ENCODE measurements at places on chromosomes 16 and 17. TPM values are rescaled to one million over a fixed set of nuclear protein-coding genes. Genes with fewer than 3 reads are reported as not detected.

DNA sequence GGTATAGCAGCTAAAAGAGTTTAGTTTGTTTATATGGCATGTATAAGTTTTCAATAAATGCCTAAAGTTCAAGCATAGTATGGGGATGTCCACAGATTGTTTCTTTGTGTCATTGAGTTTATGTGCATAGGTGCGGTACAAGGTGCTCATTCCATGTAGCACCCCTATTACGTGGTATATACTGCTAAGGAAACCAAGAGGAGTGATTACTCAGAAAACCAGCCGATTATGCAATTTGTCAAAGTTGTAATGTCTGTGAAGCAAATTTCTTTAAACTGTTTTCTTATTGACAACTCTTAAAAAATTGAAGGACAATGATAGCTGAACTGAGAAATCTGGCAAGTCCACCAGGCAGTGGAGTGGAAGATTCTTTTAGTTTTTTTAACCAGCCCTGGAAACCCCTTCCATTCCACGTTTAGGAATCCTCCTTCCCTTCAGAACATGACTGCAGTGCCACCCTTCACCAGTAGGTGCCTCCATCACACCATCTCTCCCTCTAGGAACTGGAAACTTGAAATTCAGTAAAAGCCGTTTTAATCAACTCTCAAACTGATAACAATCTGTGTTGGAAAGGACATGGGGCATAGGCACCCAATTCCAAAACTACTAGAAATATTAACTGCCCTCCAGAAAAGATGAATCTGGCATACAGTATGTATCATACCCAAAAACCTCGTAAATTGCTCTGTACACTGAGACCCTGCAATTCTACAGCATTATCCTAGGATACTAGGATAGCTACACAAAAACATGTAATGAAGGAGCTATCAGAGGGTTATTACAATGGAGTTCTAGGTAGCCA, 43.5 kb downstream of the REXO5 start:
- DNase-seq: peak; percentile 16

- no peak for DNase-seq
Measured at GRCh38 chr17:55510986-55511721, at the start of gene SMIM36. Gene SMIM36 (minus strand): TSS chr17:55511452.

DNA sequence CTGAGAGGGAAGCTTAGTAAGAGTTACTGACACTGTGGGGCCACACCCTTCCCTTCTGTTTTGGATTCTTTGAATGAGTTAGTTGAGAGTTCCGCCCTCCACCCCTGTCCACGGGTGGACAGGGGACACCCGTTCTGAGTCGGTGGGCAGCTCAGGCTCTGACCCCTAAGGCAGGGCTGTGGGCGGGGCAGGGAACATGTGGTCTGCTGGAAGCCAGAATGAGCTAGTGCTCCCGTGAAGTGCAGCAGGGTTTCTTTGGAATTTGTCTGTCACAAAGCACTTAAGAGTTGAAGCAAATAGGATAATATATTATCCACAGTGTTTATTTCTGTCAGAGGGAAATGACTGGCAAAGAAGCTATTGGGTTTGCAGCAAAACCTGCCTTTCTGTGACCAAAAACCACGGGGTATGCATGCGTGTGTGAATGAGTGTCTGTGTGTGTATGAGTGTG, 90.1 kb downstream of the CLEC16A start:
- no peak for DNase-seq

- DNase-seq: no peak
Measured at GRCh38 chr16:29844575-29845331, 18.3 kb downstream of the CDIPT start.

DNA sequence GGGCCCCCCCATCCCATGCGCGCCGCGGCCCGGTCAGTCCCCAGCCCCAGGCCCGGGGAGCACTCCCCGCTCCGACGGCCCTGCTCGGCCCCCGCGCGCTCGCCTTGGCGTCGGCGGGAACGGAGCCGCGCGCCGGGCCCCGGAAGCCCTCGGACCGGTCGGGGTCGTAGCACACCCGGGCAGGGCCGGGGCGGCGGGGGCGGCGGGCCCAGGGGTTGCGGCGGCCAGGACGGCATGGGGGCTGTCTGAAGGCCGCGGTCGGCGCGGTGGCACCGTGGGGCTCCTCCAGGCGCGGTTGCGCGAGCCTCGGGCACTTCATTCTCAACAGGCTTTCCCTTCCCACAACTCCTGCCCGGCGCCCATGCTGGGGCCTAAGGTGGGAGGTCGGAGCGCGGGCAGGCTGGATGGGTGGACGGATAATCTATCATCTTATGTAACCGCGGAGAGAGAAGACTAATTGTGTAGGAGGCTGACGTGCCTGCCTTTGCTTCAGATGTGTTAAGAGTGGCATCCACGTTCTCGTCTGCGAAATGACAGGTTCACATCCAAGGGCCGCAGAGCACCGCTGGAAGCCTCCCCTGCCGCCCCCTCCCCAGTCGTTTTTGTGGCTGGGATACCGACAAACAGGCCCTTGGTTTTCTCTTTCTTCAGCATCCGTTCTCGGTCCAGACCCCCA, 708 bp downstream of the BAIAP2 start:
- DNase-seq: no peak

DNA sequence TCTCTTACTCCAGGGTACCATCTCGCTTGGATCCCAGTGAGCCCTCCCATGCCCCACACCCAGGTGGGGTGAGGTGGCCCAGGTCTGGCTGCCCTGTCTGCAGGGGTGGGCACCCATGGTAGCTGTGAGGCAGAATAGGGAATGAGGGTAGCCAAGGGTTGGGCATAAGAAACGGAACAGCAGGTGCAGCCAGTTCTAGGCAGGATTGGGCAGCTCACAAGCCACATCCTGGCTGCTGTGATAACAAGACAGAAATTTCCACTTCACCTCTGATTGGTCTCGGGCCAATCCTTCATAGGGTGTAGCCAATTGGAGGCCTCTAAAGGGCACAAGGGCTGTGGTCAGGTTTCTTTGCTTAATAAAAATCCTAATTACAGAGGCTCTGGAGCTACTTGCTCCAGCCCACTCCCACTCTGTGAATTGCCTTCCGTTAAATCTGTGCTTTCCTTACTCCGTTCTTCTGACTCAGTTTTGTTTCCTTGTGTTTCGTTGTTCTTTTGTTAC, 1.5 kb upstream of the ARHGDIG start:
- no peak for DNase-seq

DNA sequence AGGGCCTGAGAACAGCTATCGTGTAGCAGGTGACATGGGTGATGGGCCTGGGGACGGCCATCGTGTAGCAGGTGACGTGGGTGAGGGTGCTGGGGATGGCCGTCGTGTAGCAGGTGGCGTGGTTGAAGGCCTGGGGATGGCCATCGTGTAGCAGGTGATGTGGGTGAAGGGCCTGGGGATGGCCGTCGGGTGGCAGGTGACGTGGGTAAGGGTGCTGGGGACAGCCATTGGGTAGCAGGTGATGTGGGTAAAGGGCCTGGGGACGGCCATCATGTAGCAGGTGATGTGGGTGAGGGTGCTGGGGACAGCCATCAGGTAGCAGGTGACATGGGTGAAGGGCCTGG, 15.5 kb downstream of the TPSD1 start:
- DNase-seq: no peak

DNA sequence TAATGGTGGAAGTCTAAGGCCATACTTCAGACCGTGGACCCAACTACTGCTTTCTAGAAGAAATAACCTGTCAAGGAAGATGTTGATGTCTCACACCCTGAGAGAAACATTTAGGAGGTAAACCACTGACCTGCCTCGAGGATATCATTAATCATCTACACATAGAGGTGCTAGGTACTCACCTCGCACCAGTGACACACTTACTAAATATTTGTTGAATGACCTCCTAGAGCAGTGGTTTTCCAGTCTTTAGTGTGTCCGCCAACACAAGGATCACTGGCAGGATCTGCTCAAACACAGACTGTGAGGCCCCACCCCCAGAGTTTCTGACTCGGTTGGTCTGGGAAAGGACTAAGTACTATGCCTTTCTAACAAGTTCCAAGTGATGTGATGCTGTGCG, 197.4 kb upstream of the CACNG5 start:
- no peak for DNase-seq

DNA sequence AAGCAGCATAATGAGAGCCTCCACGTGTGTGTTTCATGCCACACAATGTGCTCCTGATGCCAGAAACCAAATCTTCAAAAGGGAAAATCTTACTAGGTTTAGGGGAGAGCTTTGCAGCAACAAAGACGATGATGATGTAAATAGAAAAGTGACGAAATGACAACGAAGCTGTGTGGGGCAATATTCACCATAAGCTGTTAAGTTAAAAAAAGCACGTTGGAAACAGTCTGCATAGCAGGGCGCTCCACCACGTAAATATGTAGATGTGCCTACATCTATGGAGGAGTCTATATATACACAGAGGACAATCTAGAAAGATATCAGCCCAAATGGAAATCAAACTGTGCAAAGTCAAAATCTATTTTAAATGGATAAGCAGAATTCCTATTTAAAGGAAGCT, 61.0 kb downstream of the RPH3AL start:
- DNase-seq: no peak

DNA sequence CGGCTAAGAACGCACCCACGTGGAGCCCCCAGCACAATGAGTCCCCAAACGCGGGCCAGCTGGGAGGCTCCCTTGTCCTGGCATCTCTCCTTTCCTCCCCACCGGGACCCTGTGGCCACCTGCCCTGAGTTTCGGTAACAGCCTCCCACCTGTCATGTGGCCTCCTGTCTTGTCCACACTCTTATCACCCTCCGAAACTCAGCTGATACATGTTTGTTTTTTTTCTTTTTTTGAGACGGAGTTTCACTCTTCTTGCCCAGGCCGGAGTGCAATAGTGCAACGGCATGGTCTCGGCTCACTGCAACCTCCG, 105.7 kb upstream of the CREBBP start:
- no peak for DNase-seq

DNA sequence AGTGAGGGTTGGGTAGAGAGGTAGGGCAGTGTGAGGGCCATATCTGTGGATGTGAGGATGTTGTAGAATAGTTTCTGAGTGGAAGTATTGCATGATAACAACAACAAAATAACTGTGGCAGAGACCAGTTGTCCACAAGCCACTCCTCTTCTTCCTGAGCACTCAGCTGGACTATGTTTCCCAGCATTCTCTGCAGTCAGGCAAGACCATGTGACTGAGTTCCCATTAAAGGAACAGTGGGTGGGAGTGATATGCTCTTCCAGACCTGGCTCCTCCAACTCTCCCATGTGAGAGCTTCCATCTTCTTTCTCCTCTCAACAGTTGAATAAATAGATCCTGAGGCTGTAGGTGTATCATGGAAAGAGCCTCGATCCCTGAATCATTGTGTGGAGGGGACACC, 272.4 kb downstream of the CBLN1 start:
- no peak for DNase-seq

DNA sequence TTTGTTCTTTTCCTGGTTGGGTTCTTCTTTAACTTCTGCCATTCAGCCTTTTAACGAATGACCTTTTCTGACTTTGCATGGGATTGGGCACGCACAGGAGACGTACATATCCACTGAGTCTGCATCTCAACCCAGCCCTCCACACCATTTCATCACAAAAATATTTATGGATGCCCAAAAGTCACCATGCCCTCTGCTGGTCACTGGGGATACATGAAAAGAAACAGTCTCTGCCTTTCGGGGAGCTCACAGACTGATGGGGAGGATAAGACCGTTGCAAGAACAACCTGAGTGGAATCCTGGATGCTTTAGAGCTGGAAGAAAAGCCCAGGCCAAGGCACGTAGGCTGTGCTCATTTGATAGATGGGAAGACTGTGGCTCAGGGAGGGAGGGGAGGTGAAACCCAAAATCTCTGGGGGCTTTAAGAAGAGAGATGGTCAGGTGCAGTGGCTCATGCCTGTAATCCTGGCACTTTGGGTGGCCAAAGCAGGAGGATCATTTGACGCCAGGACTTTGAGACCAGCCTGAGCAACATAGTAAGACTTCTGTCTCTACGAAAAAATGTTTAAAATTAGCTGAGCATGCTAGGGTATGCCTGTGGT, 7.9 kb upstream of the MT2A start:
- no peak for DNase-seq

GRCh38 chr16:11992586-11993524, 16.3 kb downstream of the SNX29 start:
- no peak for DNase-seq

- DNase-seq: no peak
Measured at GRCh38 chr16:1311738-1312466, 2.5 kb downstream of the UBE2I start.

GRCh38 chr17:80960797-80961452, 30.7 kb upstream of the CHMP6 start:
- no peak for DNase-seq

GRCh38 chr16:25051406-25052150, 36.4 kb upstream of the ARHGAP17 start:
- DNase-seq: no peak

GRCh38 chr17:7559320-7560171, 996 bp downstream of the TNFSF13 start:
- no peak for DNase-seq

DNA sequence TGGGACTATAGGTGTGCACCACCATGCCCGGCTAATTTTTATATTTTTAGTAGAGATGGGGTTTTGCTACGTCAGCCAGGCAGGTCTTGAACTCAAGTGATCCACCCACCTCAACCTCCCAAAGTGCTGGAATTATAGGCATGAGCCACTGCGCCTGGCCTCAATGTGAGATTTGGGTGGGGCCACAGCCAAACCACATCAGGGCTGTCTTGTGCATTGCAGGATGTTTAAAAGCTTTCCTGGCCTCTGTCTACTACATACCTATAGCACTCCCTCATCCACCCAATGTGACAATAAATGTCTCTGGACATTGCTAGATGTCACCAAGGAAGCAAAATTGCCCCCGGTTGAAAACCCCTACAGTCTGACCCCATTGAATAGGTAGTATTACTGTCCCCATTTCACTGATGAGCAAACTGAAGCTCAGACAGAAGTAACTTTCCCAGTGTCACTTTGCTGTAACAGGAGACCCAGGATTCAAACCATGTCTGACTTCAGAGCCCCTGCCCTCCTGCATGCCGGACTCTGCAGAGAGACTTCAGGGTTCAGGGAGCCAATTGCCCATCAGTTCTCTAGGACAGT, 3.6 kb upstream of the MAP3K14 start:
- no peak for DNase-seq

GRCh38 chr17:54971147-54971546, 2.6 kb downstream of the STXBP4 start:
- no peak for DNase-seq

- DNase-seq: no peak
Measured at GRCh38 chr16:52077607-52078006, 469.3 kb downstream of the TOX3 start.

GRCh38 chr16:66539623-66540469, 10.1 kb downstream of the TK2 start:
- no peak for DNase-seq

Gene CD300E
- polyA plus RNA-seq: 0.04 TPM

Gene CPNE7
- polyA plus RNA-seq: 0.43 TPM

Gene TBC1D3K
- not detected for polyA plus RNA-seq

Gene FA2H
- 0.09 TPM for polyA plus RNA-seq
